Lower leg skin (tissue), 4 donors: ENCODE measurements at places on chromosomes 5 and 9. TPM values are rescaled to one million over a fixed set of nuclear protein-coding genes. Genes with fewer than 3 reads are reported as not detected.
A peak's percentile ranks its signal among the peaks of the same experiment; 100 is the strongest.

DNA sequence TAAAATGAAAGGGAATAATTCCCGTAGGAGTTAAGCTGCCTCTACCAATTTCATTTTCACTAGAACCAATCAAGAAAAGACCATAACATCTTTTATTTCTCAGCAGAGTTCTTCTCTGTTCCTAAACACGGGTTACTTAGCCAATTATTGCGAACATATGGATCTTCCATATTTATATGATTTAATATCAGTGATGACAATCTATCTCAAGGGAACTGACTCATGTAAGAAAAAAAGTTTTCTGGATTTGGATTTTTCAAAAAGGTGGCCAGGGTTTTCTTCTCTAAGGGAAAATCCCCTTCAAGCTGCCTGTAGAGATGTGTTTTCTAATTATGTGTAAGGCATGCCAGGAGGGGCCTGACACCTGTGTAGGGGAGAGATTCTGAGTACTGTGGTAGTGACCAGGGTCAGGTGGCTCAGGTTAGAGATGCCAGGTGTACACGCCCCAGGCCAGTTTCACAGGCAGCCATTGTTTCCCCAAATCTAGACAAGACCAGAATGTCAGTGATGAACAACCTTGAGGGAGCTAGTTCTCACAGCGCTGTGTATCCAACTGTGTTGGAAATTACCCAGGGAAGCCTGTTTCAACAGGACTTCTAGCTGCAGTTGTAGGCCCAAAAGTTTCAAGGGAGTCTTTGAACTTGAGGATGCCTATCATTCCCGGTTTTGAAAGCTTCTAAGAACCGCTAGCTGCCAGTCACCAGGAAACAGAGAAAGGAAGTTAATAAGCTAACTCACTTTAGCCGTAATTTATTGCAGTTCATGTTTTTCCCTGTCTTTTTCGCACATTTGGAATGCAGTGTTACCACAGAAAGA, 572.5 kb upstream of the RGMB start:
- DNase-seq = no peak

DNA sequence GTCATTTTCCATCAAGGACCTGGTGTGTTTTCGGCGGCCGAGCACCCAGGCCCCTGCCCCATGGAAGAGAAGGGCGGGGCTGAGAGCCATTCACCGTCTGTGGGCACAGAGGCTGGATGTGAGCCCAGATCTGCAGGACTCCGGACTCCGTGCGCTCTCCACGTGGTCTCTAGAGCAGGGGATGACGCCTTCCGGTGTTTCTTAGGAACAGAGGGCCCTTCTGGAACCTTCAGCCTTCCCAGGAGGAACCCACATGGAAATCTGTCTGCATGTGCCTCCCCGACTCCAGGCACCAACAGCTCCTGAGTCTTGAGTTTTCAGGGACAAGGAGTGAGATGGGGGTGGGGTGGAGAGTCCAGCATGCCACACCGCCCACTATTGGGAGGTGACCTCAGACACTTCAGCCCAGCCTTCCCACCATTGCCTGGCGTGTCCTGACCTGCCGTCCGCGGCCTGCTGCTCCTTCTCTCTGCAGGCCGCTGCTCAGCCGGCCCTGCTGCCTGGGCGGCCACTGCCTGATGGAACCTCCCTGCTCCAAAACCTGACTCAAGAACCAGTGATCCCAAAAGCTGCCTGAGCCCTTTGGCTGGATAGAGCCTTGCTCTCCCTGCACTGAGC, 2.4 kb upstream of the RXRA start:
- DNase-seq = peak; percentile 48

Gene TCF7
- total RNA-seq = 5.9 TPM

GRCh38 chr5:132949136-132949535, 14.3 kb downstream of the AFF4 start:
- no peak for DNase-seq

Gene KIF12
- 5.3 TPM for total RNA-seq

Gene CCDC180
- total RNA-seq = 4.2 TPM

DNA sequence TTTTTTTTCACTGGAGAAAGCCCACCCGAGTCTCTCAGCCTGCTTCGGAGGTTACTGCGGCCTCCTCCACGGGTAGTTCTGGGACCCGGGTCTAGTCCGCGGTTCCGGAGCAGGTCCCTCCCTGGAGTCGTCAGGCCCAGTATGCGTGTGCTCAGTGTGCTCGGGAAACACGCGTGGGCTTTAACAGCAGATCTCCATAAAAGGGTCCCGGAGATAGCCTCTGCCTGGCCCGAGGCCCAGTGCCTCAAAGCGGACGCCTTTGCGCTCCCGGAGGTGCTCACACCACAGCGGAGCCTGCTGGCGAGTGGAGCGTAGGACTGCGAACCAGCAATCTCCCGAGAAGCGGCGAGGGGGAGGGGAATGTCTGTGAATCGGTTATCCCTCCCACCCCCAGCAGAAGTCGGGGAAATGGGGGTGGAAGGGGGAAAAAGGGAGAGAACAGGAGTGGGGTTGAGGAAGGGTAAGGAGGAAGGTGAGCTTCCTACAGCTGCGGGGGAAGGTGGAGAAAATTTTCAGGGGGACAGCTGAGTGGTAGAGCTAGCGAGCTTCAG, 28.7 kb downstream of the CDKN2A start:
- DNase-seq = no peak

- DNase-seq = no peak
Observed at GRCh38 chr9:24460781-24461180, 84.9 kb downstream of the IZUMO3 start.

- no peak for DNase-seq
Observed at GRCh38 chr5:34580983-34581382, 75.1 kb upstream of the RAI14 start.

Gene MARCOL
- not detected for total RNA-seq

DNA sequence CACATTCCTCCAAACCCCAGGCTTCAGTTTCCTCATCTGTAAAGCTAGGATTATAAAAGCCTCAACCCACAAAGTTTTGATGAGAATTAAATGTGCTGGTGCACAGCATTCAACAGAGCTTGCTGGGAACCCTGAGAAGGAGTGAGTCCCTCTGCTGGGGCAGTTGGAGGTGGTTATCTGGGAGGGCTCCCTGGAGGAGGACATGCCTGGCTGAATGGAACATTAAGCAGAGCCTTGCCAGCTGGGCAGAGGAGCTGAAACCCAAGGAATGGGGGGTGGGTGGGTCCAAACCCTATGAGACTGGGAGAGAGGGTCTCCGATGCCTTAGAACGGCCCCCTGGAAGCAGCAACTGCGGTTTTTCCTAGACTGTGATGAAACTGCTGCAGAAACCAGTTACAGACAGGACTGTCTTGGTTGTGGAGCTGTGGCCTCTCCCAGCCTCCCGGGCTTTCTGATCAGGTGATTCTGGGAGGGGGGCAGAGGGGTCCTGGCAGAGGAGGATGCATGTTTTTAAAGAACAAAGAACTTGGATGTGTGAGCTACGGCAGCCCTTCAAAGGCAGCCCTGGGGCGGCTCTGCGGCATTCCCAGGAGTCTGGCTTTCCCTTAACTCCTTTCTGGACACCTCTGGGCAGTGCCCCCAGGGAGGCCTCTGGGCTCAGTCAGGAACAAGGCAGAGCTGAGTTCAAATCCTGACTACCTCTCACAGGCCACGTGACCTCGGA, 20.8 kb downstream of the FIBCD1 start:
- no peak for DNase-seq

DNA sequence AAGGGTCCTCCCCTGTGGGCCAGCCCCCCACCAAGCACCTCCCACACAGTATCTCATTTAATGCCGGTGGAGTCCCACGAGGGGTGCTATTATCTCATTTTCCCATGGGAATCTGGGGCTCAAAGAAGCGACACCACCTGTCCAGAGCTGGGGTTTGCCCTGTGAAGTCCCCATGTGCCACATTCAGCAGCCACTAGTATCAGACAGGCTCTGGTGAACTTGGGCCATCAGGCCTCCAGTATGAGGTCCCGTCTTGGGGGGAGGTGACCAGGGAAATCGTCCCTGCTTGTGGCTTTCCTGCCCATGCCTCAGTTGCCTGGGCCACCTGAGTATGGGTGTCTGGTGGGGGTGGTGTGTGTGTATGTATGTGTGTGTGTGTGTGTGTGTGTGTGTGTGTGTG, 222.7 kb downstream of the PBX3 start:
- peak; percentile 79 for DNase-seq

Gene PLEKHG4B
- total RNA-seq = 0.38 TPM

DNA sequence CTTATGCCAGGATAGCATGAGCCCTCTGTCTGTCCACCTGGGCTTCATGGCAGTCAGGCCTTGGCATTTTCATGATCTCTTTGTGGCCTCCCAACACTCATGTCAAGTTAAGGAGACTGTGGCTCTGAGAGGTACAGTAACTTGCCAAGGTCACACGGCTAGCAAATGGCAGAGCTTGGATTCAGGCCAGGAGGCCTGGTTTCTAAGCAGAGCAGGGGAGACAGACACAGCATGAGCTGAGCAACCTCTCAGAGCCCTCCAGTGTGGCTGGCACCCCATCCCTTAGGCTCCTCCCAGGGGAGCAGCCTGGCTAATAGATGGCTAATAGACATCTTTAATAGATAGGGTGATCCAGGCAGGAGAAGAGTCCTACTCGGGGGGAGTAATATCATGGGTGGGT, 4.1 kb downstream of the SYNPO start:
- no peak for DNase-seq

DNA sequence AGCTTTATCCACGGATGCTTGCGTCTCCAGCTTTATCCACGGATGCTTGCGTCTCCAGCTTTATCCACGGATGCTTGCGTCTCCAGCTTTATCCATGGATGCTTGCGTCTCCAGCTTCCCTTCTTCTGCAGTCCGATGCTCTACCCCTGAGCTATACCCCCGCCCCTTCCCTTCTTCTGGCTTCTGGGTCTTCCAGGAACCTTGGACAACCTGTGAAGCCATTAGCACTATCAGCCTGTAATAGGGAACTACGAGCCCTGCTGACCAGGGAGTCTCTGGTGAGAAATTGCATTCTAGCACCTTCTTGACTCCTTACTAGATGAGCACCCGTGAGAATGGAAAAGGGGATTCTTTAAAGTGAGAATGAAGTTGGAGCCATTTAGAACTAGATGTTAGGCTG, 39.1 kb upstream of the SH3PXD2B start:
- DNase-seq = no peak

DNA sequence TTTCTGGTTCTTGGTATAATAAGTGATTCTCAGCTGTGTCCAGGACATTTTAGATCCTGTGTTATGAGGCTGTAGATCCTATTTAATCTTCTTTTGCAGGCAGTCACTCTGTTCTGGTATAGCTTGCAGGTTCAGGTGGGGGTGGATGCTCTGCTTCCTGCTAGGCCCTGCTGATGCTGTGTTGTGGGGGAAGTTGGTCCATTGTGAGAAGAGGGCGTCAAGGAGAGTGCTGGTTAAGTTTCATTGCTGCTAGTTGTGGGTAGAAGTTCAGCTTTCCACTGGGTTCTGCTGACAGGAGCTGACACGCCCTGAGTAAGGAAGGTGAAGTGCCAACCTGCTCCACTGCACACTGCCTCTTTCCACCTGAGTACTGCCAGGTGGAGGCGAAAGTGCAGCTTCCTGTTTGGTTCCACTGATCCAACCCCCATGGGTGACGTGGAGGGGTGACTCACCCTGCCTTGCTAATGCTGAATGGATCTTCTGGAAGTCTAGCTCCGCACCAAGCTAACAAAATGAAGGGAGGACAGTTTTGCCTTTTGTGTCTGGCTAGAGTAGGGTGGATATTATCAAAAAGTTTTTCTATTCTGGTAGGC, 16.3 kb downstream of the NMRK1 start:
- DNase-seq = no peak

DNA sequence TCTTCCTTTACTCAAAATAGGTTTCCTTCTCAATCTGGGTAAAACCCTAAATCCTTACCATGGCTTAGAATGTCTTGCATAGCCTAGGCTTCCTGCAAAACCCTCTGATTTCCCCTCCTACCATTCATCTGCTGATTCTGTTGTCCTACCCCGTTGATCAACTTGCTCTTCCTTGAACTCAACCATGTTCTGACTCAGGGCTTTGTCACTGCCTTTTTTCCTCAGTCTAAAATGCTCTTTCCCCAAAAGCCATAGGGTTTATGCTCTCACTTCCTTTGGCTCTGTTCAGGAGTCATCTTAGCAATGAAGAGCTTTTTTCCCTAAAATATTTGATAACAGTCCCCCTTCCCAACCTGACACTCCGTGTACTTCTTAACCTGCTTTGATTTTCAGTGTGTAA, 79.4 kb upstream of the IZUMO3 start:
- no peak for DNase-seq

DNA sequence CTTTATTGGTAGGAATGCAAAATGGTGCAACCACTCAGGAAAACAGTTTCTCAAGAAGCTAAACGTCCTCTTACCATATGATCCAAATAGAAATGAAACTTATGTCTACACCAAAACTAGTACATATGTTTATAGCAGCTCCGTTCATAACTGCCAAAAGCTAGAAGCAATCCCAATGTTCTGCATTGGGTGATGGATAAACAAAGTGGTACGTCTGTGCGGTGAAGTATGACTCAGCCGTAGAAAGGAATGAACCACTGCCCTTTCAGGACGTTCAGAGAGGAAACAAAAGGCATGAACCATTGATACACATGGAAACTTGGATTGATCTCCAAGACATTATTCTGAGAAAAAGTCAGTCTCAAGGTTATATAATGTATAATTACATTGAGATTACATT, 27.6 kb downstream of the HNRNPH1 start:
- DNase-seq = no peak

GRCh38 chr5:84450617-84451414, 66.1 kb upstream of the EDIL3 start:
- no peak for DNase-seq

Gene SLC45A2
- 1.2 TPM for total RNA-seq

Gene PCDHGA12
- total RNA-seq = 7.0 TPM

DNA sequence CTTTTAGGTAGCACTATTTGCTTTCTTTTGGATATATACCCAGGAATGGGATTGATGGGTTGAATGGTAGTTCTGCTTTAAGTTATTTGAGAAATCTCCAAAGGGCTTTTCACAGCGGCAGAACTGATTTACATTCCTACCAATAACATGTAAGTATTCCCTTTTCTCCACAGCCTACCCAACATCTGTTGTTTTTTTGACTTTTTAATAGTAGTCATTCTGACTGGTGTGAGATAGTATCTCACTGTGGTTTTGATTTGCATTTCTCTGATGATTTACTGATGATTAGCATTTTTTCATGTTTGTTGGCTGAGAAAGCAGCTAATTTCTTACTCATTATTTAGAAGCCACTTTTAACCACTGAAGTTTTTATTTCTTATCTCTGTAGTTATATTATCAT, 221.1 kb upstream of the ACTBL2 start:
- DNase-seq = no peak
